GM23338 (cell line): ENCODE measurements at places on chromosomes 5 and 9.

- DNase-seq = no peak
Observed at GRCh38 chr9:126791406-126792230, 13.2 kb upstream of the ZBTB43 start.

- DNase-seq = no peak
Observed at GRCh38 chr9:133100506-133101355, 20.3 kb downstream of the RALGDS start.

- no peak for DNase-seq
Observed at GRCh38 chr9:109342878-109343277, 22.0 kb upstream of the EPB41L4B start.

- no peak for DNase-seq
Observed at GRCh38 chr9:38638881-38639576, 18.6 kb upstream of the ANKRD18A start.

DNA sequence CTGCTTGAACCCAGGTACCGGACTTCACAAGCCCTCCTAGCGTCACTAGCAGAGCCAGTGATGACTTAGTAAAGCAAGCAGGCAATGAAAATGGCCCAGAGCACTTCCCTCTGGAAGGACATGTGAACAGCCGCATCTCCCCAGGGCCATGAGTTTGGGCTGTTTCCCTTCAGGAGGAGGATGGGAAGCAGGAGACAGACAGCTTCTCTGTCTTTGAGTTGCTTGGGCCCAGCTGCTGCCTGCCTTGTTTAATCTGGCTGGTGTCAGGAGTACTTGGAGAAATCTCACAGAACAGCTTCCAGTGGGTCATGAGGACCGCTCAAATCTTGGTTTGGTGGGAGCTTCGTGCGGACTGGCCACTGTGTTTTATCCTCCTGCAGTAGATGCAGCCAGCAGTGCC lies 25.4 kb upstream of the WWC1 start:
- no peak for DNase-seq

GRCh38 chr5:149878371-149878770 lies 66.2 kb downstream of the PDE6A start:
- DNase-seq = no peak

DNA sequence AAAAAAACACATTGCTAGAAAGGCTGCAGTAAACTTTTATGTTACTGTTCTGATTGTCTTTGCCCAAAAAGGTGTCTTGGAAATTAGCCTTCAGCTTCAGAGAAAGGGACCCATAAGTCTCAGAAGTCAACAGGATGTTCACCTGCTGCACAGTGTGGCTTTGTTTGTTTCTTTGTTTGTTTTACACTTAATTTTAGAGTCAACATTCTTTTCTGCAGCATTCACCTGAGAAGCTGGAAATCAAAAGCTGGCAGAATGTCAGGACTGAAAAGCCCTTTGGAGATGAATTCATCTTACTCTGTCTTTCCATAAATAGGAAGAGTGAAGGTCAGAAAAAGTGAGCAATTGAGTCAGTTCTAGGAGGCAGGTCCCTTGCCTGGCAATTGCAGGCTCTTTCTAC lies 170.0 kb downstream of the PAPPA start:
- DNase-seq = no peak

GRCh38 chr9:89748021-89748670 lies 143.3 kb downstream of the GADD45G start:
- no peak for DNase-seq

DNA sequence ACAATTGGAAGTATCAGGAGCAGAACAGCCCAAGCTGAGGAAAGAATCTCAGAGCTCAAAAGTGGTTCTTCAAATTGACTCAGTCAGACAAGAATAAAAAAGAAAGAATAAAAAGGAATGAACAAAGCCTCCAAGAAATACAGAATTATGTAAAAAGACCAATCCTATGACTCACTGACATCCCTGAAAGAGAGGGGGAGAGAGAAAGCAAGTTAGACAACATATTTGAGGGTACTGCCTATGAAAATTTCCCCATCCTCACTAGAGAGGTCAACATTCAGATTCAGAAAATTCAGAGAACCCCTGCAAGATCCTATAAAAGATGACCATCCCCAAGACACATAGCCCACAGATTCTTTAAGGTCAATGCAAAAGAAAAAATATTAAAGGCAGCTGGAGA lies 173.2 kb downstream of the ALDH1A1 start:
- no peak for DNase-seq

- DNase-seq = no peak
Observed at GRCh38 chr9:120787933-120788332, 5.3 kb downstream of the FBXW2 start.

- DNase-seq = no peak
Observed at GRCh38 chr5:15927710-15928380, 251.7 kb downstream of the MARCHF11 start.

DNA sequence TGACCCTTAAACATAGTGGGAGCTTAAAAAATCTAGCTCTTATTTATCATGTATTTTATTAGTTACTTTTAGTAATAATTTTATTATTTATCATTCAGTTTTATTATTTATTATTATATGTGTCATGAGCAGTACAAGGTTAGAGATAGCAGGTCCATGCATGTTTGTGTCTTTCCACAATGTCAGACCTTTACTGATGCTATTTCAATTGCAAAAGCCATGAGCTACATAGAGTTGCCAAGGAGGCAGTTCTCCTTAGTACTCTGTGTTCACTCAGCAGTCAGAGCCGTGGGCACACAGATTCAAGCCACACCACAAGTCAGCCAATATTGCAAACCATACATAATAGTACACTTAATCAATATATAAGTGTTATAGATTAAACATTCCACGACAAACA lies 157.9 kb upstream of the NTRK2 start:
- no peak for DNase-seq

DNA sequence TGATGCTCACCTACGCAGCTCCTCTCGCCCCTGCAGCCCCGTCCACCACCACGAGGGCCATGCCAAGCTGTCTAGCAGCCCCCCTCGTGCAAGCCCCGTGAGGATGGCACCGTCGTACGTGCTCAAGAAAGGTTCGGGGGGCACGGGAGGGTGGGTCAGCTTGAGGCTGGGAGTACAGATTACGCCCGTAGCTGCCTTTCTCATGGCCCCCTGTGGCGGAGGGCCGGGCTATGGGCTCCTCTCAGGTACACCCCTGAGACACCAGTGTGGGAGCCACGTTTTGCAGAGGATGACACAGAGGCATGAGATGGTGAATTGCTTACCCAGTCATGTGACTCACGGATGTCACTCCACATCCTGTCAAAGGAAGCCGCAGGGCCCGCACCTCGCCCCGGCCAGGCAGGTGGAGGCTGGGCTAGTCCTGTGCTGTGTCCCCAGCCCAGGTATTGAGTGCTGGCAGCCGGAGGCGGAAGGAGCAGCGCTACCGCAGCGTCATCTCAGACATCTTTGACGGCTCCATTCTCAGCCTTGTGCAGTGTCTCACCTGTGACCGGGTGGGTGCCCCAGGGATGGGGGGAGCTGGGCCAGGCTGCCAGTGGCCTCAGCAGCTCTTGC lies 33.7 kb downstream of the USP20 start:
- DNase-seq = no peak

- DNase-seq = peak; percentile 35
Observed at GRCh38 chr5:146622391-146622790, 106.4 kb upstream of the GPR151 start.

DNA sequence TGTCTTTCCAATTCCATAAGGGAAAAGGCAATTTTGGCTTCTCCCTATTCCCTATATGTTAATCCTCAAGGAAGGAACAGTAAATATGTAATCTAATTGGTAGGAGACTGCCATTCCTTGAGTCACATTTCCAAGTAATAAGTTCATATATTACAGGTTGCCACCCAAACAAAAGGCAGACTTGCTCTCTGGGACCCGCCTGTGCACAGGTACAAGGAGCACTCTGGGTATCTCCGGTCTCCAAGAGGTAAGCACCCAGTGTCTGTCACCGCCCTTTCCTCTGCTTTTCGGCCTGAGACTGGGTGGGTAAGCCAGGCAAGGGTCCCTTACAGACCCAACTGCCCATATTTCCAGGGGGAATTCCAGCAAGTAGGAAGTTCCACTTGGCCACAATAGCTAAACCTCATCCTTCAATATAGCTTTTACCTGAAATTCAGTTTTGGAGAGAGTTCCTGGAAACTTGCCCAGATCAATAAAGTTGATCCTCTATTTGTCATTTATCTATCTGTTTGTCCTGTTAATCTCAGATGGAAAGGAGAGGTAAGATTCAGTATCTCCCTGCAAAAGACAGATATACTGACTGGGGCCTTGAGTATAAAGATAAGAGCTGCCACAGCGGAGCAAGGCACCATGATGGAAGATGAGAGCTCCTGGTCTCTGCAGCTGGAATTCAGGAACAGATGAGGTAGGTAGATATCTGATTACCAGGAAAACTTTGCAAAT lies 81.8 kb downstream of the SUSD1 start:
- DNase-seq = no peak

GRCh38 chr9:74555565-74555964 lies 58.4 kb downstream of the RORB start:
- no peak for DNase-seq

- no peak for DNase-seq
Observed at GRCh38 chr9:111561165-111561719, 36.3 kb downstream of the ZNF483 start.

DNA sequence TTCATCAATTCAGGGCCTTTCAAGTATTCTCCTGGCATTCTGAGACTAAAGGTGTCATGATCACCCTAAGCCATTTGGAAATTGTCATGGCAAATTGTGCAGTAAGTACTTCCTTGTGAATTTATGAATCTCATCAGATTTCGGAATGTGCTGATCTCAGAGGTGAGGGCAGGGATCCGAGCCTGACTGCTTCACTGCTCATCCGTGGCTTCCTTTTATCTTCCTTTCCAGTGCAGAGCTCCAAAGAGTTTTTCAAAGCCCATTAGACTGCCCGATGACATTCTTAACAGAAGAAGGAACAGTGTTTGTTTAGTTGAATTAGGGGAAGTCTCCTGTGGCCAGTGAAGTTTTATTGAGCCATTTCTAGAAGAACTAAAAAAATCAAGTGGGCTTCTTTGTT lies 182.8 kb upstream of the GDNF start:
- no peak for DNase-seq

- DNase-seq = peak; percentile 16
Observed at GRCh38 chr9:115596021-115596745, 478.2 kb upstream of the TNC start.
